HS-27A (cell line): ENCODE measurements at places on chromosomes 1 and 21.

GRCh38 chr1:163824006-163824405, 502.3 kb downstream of the NUF2 start:
- no peak for DNase-seq

- DNase-seq, result no peak
Observed at GRCh38 chr1:11194407-11195176, 5.4 kb downstream of the ANGPTL7 start.

DNA sequence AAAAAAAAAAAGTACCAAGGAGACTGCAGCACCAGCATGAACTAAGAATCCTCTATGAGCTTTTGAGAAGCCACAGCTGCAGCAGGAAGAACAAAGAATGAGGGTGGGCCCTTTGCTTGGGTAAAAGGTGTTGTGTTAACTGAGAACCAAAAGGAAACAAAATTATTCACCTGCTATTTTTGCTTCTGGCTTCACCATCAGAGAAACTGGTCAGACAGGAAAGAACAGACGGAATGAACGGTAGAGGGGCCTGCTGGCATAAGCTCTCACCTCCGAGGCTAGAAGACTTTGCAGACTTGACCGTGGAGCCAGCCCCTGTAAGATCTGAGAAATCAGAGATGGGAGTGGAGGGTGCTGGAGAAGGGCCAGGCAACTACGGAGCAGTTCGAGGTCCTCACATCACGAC, 27.6 kb downstream of the IL10RB start:
- DNase-seq, result no peak

DNA sequence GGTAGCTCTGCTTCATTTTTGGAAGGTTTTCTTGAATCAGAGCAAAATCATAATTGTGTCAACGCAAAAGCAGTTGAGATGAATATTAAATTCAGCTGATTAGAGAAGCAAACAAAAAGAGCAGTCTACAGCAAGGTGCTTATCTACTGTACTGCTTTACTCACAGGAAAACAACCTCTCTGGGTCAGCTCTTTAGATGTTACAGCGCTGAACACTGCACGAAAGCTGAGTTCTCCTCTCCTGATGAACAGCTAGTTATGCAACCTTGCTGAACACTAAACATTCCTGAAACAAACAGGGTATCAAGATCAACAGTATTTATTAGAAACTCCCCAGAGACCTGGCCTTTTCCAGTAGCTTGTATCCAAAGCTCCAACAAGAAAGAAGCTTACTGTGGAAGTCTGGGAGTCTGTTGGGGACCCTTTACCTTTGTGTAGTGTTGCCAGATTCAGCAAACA, 41.3 kb downstream of the TBCE start:
- DNase-seq, result no peak

GRCh38 chr1:31428436-31429221, 15.6 kb downstream of the SERINC2 start:
- no peak for DNase-seq
